Testis (tissue), 5 donors: ENCODE measurements at places on chromosomes 1 and 21. TPM values are rescaled to one million over a fixed set of nuclear protein-coding genes. Genes with fewer than 3 reads are reported as not detected.

Gene DBT
- total RNA-seq: 6.1 TPM

Gene LIPI
- 0.74 TPM for total RNA-seq

DNA sequence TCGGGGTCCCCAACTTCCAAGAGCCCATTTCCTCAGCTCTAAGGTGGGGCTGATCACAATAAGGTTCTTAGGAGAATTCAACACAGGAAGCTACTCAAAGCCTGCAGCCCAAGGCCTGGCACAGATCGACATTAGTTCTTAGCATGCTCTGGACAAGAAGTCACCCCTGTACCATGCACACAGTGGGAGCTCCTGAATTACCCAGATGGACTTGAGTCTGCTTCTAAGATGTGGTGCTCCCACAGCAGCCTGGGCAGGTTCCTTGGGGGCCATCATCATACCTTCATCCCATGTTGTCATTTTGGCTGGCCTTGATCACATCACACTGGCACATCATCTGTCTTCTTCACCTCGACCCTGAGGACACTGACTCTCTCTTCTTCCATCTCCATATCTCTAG, 153.3 kb upstream of the VAMP3 start:
- DNase-seq: no peak

DNA sequence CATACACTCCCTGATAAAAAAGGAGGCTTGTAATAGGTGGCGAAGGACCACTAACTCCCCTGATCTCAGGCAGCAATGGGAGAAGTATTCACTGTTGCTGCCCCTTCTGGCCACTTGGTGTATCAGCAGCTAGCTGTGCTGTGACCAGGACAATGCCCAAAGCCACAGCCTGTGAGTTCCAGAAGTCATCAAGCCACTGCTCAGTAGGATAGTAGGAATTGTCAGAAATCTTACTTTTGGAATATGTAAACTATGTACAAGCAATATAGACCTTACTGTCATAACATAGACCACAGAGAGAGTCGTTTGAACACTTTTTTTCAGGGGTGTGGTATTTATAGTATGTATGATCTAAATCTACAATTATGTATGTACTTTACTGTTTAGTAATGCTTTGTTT, 248.3 kb upstream of the CAMK1G start:
- DNase-seq: peak; percentile 32

GRCh38 chr1:220338759-220339158, 66.5 kb upstream of the RAB3GAP2 start:
- DNase-seq: no peak

Gene FHAD1
- total RNA-seq: 22.0 TPM

DNA sequence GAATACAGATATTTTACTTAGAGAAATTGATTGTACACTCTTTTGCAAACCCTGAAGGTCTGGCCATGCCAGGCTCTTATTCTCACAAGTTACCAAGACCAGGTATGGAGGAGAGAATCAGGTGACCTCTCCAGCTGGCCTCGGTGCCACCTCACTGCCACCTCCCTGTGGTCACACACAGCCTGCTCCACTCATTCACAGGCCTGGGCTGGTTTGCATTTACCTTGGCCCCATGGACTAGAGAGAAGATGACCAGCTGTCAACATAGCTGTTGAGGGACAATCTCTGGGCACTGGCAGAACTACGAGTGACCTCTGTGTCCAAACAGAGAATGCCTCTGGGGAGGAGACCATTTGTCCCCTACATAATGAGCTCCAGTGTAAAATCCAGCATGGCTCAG, 291.2 kb upstream of the RUNX1 start:
- DNase-seq: no peak

Gene ADAMTS4
- total RNA-seq: 2.4 TPM

GRCh38 chr1:198166900-198167299, 10.1 kb downstream of the NEK7 start:
- no peak for DNase-seq

- peak; percentile 82 for DNase-seq
These were observed 84.5 kb downstream of the PLXNA2 start for GRCh38 chr1:208159555-208160258.

GRCh38 chr1:212670301-212670700, 29.3 kb downstream of the BATF3 start:
- no peak for DNase-seq

Gene SLC44A3
- 3.4 TPM for total RNA-seq

- no peak for DNase-seq
These were observed 1.9 kb upstream of the CAPN2 start for GRCh38 chr1:223710179-223711133.

DNA sequence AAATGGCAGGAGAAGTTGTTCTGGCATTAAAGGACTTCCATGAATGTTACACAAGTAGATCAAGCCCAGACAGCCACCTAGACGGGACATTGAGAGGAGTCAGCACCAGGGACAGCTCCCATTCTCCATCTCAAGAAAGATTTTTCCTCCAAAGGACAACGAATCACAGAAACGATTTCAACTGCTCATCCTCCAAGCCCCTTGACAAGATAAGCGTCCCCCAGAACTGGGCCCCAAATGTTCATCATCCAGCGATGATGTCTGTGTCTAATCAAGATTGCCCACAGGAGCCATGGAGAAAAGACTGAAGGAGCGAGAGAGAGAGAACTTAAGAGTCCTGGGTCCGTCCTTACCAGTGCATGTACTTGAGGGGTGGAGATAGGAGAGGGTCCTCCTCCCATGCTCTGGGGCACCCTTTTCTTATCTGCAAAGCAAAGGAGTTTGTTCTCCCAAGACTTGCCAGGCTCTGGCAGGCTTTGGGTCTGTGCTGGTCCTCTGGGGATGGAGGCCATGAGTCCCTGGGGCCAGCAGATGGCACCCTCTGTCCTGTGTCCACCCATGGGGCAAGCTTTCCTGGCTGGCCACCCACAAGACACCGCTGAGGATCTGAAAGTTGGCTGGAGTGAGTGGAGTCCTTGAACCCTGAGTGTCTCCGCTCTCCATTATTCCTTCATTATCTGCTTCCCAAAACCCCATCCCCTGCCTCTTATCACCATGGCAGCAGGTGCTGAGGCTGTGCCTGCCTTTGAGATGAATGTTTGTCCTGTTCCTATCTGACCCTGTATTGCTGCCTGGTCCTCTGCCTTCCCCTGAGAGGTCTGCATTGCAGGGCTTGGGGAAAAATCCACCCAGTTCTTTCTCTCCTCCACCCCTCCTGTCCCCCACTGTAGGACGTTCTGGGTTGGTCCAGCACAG, 164.6 kb downstream of the ACTL8 start:
- peak; percentile 52 for DNase-seq

Gene PPIAL4G
- total RNA-seq: 0.12 TPM

Gene KRTAP21-2
- total RNA-seq: 1.4 TPM

DNA sequence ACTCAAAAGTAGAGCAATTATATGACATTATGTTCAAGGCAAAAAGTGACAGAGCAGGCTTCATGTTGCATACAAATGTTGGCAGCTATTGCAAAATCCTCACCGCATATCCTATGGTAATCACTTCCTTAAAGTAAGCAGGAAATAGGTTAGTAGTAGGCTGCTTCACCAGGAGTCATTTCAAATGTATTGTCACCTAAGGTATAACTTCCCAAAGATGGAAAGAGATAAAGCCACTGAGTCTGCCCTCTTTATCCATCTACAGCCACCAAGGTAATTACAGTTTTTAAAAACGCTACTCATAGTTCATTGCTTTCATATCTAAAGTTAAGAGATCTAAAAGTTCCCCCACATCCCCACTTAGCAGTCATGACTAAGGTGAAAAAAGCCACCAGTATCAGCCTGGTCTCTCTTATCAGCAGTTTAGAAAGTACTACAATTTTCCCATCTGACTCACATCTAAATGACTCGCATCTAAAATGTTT, 31.6 kb upstream of the UBE2U start:
- no peak for DNase-seq

DNA sequence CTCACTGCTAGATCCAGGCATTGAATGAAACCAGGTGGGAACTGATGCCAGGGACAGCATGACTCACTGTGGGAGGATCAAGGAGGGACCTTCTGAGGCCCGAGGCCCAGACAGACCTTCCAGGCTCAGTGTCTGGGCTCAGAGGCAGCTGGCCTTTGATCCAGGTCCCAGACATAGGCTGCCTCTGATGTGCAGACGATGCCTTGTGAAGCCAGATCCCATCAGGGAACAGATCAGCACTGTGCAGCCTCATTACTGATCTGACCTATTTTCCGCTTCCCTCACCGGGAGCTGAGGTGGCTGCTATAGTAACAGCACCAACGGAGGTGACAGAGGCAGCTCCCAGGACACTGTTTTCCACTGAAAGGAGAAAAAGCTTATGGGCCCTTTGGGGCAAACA, 399.5 kb downstream of the MATN1 start:
- DNase-seq: no peak

Gene ATP1A2
- total RNA-seq: 14.2 TPM

DNA sequence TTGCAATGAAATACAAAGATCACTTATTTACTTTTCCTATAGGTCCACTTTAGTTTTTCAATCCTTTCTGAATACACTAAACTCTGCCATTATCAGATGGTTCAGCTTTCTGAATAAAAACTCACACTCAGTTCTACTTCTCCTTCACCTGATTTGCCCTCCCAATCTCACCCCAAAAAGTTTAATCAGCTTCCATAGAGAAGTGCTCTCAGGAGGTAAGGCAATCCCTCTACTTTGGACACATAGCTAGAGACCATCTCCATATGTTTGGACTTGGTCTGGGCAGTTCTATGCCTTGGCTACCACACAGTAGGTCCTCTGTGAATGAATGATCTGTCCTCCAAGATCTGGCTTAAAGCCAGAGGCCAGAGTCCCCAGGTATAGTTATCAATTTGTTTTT, 40.9 kb downstream of the PTPN14 start:
- DNase-seq: no peak

GRCh38 chr1:217453816-217454215, 177.1 kb downstream of the GPATCH2 start:
- DNase-seq: no peak

DNA sequence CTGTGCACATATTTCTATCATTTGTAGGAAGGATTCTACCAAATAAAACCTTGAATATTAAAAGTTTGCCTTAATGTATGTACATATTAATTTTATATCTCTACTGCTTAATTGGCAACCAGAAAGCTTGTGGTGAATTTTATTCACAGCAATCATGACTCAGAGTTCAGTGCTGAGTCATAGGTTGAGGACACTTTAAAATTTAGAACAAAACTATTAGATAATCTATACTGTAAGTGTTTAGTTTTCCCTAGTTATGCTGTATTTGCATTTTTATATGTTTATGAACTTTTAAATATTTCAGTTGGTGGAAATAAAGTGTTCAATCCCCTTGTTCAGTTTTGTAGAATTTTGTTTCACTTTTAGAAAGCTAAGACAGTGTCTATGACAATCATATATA, 841.5 kb downstream of the KCNT2 start:
- no peak for DNase-seq

DNA sequence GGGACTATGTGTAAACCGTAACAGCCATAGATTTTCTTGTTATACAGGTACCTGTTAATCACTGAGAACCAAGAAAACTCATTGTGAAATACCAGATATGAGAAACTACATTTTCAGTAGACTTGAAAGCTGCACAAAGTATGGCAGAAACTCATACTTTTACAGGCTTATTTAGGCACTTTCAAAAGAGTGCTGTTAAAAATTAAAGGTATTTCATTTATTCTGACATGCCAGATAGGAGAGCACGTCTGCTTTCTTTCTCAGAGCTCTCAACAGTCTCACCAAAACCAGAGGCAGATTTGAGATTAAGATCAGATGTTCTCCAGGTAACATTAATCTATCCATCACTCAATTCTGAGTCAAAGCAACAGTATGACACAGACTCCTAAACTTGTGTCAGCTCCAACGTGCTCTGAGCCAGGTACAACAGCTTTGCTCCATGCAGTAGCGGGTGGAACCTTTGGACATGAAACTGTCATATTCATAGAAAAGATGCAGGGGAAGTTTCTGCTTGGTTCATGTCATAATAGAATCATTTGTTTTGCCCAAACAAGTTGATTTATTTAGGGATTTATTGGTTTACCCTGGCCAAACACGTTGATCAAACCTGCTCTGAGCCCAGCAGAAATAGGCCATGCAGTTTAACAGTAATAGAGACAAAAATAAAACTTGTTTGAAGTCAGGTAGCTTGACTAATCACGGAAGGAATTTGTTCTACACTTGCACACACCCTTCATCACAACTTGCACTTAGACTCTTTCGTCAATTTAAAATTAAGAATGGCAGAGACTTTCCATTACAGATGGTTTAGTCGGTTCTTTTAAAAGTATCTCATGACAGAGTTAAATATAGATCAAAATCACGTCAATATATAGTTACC, 20.8 kb upstream of the TSNAX start:
- no peak for DNase-seq

Gene GBP4
- 5.7 TPM for total RNA-seq

DNA sequence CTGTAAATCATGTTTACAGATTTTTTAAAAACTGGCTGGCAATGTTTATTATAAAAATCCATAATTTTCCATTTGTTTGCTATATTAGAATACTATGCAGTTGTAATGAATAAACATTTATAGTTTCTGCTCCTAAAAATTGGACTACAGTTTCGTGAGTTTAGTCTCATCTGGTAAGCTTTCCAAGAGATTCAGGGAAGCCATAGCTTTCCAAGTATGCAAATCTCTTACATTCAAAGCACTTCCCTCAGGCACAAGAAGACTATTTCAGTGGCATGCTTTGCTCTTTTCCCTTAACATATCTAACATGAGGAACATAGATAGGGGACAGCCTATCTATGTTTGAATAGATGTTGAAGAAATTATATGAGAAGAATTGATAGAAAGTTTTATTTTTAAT, 77.2 kb downstream of the ADGRL2 start:
- DNase-seq: no peak
